ENCODE measurements at places on chromosomes 12 and 14.

GRCh38 chr14:66284346-66284745, 201.8 kb upstream of the CCDC196 start:
- no peaks in the 10 kb centered on the region for H3K4me1 ChIP-seq
- H3K36me3 ChIP-seq, result no peaks in the 10 kb centered on the region
- DNase-seq, result peak; percentile 79
- no peaks in the 10 kb centered on the region for H3K27me3 ChIP-seq

DNA sequence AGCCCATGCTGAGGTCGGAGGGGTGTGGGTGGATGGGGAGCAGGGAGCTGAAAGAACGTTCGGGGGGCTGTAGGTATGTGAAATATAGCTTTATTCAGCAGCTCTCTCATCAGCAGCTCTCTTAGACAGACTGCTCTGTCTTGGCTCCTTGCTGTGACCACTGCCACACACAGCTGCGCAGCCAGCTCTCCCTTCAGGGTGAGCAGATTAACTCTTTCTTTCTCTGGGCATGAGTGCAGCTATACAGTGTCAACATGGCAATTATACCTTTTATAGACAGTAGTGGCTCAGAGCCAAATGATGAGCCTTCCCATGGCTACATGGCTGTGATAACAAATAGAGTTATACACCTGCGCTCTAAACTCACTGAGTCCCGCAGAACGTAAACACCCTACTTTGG, 137.7 kb upstream of the NEDD1 start:
- no peaks in the 10 kb centered on the region for H3K4me1 ChIP-seq
- DNase-seq, result no peak
- no peak overlapping the region for H3K27ac ChIP-seq
- H3K36me3 ChIP-seq, result no peaks in the 10 kb centered on the region
- H3K27me3 ChIP-seq, result no peaks in the 10 kb centered on the region

- DNase-seq, result peak; percentile 91
- H3K27ac ChIP-seq, result peak within 1 kb of the TSS; percentile 98
- peaks cover 30% of the 10 kb centered on the region for H3K4me1 ChIP-seq
- no peaks in the 10 kb centered on the region for H3K27me3 ChIP-seq
Measured at GRCh38 chr12:57522011-57522886, at the start of gene MBD6. TSS of gene MBD6 (plus strand) at chr12:57522824. CDS start at chr12:57524304, 1,480 bp downstream.

DNA sequence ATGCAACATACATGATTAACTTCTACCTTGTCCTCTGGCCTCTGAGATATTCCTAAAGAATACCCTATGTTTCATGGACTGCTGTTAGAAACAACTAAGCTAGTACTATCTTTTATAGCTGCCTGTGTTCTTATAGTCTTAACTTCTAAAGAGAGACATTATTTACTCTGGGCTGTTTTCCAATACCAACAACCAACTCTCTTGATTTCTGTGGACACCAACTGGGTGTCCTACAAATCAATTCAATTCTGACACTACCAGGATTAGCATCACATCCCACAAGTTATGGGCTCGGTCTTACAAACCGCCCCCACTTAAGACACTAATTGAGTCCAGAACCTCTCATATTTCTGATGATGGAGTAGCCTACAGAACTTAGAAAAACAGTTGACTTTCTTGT, 8.3 kb downstream of the XPOT start:
- no peak overlapping the region for H3K27ac ChIP-seq
- no peaks in the 10 kb centered on the region for H3K27me3 ChIP-seq
- DNase-seq, result no peak
- peaks cover 2% of the 10 kb centered on the region for H3K4me1 ChIP-seq
- H3K36me3 ChIP-seq, result peaks cover 27% of the 10 kb centered on the region
- H3K4me3 ChIP-seq, result no peak overlapping the region

- peaks cover 34% of the 10 kb centered on the region for H3K4me1 ChIP-seq
- H3K36me3 ChIP-seq, result peaks cover 2% of the 10 kb centered on the region
- peak overlapping the region; percentile 80 for H3K4me3 ChIP-seq
- H3K27me3 ChIP-seq, result peaks cover 33% of the 10 kb centered on the region
- peak; percentile 37 for DNase-seq
Measured at GRCh38 chr14:105476097-105476830, 1.6 kb downstream of the CRIP2 start.
